Activated B cell treated with CpG ODN at 0.5 μM for 24 hours (primary cell): ENCODE measurements at places on chromosomes 7 and 10.

- DNase-seq = peak; percentile 47
These were observed 21.0 kb upstream of the EPC1 start for GRCh38 chr10:32367793-32368453.

DNA sequence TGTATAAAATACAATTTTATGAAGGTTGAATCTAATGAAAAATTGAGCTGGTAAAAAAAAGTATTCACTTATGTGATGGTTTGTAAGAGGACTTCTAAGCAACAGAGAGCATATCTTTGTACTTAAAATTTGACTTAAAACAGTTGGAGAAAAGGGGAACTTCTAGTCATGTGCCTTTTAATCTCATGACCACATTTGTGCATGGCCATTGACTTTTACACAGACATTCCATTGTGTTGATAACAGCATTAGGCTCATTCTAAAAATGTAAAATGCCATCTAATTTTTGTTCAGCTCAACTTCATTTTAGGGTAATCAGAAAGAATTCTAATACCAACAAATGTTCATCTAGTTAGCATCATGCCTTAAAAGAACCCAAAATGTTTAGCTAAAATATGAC, 119.9 kb downstream of the HPSE2 start:
- no peak for DNase-seq

- DNase-seq = no peak
These were observed 40.5 kb downstream of the RCC1L start for GRCh38 chr7:75033064-75033463.

GRCh38 chr7:102933763-102934162, 21.0 kb downstream of the LRRC17 start:
- no peak for DNase-seq

DNA sequence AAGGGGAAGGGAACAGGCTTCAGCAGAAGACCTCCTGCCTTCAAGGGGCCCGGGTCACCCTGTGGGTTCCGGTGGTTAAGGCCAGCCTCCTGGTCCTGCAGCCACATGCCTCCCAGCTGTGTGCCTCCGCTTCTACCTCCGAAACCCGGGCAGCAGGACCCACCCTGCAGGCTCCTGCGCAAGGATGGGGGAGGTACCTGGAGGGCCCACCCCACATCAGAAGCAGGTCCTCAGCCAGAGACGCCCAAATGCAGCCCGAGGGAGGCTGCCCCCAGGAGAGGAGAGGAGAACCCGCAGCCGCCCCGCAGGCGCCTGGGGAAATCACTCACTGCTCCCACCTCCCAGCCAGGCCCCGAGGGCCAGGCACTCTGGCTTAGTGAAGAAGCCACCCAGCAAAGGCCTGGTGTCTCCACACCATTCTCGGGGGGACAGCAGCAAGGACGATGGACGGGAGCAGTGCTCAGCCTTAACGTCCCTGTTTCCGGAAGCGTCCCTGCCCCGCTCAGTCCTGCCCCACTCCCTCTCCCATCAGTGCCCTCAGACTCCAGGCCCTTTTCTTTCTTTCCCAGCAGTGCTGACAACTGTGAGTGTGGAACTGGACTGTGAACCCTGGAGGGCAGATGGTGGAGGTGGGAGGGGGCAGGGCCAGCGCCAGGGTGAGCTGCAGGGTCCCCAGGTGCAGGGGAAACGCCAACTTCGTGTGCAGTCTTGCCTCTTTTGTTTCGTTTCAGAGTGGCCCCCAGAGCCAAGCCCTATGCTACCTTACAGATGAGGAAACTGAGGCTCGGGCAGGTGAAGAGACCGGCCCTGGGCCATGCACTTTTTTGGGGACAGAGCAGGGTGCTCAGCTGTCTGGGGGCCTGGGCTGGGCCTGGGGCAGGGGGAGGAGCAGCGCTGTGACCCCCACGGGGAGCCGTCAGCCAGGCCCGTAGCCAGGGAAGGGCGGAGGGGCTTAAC, 138.0 kb downstream of the FAM53B start:
- no peak for DNase-seq

- DNase-seq = no peak
These were observed 392.4 kb downstream of the PLXNA4 start for GRCh38 chr7:132183781-132184380.

DNA sequence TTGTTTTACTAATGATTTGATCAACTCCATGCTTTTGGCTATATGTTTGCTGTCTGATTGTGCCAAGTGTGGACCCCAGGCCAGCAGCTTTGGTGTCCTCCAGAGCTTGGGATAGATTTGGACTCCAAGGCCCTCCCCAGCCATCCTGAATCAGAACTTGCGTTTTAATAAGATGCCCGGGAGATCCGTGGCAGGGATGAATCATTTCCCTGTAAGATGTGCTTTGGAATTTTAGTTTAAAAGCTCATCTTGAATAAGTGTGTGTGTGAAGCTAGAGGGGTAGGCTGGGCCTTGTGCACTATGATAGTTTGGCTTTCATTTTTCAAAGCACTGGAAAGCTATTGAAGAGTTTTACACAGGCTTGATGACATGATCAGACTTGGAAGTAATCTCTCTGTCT, 66.2 kb upstream of the SDK1 start:
- DNase-seq = no peak

DNA sequence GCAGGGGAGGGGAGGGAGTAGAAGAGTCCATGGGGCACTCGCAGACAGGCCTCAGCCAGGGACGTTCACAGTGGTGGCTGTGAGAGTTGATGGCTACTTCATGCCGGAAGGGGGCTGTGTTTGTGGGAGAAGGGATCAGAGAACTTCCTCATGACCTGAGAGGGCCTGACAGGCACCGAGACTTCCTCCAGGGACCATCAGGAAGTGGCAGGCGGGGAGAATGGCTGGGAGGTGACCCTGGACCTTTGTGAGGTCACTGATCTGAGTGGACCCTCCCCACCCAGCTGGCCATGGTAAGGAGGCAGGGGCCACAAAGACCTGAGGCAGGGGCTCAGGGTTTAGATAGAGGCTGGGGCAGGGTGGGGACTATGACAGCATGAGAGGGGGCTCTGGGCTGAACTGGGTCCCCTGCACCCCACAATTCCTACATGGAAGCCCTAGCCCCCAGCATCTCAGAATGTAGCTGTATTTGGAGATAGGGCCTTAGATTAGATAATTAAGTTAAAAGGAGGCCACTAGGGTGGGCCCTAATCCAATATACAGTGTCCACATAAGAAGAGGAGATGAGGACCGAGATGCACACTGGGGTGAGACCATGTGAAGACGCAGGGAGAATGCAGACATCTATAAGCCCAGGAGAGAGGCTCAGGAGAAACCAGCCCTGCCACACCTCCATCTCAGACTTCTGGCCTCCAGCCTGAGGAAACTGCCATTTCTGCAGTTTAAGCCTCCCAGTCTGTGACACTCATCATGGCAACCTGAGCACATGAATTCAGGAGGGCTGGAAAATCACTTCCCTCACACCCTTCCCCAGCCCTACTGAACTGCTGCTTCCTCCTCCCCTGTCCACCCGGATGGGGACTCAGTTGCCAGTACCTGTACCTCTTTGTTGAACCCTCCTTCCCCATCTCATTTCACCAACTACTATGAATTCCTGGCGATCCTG, 273.9 kb upstream of the ZNF32 start:
- DNase-seq = no peak

GRCh38 chr10:36491926-36492325, 633.5 kb upstream of the ANKRD30A start:
- no peak for DNase-seq

- peak; percentile 36 for DNase-seq
These were observed 27.1 kb downstream of the LRRC20 start for GRCh38 chr10:70355051-70356021.

DNA sequence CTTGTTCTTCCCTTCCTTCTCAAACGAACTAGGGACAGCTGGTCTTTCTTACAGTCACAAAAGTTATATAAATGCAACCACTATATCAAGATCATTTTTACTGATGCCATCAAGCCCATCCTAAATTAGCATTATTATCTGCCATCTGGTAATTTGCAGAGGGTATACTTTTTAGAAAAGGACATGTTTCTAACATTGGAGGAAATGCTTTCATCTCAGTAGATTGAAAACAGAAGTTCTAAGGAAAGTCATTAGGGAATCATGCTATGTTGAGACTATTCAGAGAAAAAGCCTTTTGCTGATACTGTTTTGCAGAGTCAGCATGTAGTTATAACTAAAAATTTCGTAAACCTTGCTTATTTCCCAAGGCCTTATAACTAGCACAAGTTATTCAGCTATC, 146.7 kb downstream of the WNT2 start:
- DNase-seq = no peak

GRCh38 chr10:130557181-130557845, 421.1 kb downstream of the GLRX3 start:
- no peak for DNase-seq

DNA sequence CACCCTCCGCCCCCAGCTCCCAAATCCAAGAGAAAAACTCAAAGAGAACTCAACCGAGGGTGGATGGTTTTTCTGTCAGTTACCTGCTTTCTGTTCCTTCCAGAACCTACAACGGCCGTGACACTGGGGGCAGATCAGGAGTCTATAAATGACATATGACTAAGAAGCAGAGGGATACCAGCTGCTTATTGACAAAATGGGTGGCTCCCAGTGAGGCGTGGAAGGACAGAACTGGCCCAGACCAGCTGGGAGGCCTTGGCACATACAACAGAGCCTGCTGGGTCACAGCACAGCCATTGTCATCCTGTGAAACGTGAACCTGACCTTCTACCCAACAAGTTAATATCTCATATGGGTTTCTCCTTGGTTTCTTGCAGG, 84.3 kb upstream of the ADRB1 start:
- no peak for DNase-seq

DNA sequence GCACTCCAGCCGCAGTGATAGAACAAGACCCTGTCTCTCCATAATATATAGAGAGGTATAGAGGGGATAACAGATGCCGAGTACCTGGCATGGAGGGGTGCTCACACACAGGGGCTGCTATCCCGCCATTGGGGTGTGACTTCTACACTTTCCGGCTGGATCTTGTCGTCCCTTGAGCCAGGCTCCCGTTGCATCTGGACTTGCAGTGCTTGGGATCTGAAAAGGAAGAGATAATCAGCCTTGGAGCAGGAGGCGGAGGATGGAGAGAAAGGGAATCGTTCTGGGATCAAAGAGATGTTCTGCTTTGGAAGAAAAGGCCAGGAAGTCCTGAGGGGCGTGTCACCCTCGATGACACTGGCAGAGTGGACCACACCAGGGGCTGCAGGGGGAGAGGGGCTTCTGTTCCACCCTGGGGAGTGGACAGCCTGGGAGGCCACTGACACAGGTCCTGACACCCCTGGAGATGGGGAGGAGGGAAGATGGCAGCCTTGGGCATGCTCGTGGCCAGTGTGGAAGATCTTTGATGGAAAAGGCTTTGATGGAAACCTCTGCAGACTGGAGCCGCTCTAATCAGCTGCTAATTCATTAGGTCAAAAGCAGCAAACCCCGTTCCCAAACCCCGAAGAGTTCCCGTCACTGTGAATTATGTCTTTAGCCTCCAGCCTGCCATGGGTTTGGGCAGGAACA, 85.1 kb downstream of the CARD11 start:
- DNase-seq = no peak

GRCh38 chr7:4951903-4952636, 6.9 kb downstream of the MMD2 start:
- DNase-seq = no peak

DNA sequence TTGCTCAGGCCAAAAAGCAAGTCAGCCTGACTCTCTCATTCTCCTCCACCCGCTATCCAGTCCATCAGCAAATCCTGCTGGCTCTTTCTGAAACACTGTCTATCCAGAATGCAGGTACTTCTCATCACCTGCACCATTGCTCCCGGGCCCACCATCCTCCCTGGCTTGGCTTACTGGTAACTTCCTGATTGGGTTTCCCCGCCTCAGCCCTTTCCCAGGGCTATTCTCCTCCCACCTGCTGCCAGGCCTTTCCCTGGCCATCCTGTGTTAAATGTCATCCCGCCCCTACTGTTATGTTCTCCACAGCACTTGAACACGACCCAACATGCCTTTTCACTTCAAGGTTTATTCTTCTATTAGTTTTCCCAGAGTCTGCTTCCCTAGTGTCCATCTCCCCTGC, 124.0 kb downstream of the CNNM2 start:
- DNase-seq = no peak

DNA sequence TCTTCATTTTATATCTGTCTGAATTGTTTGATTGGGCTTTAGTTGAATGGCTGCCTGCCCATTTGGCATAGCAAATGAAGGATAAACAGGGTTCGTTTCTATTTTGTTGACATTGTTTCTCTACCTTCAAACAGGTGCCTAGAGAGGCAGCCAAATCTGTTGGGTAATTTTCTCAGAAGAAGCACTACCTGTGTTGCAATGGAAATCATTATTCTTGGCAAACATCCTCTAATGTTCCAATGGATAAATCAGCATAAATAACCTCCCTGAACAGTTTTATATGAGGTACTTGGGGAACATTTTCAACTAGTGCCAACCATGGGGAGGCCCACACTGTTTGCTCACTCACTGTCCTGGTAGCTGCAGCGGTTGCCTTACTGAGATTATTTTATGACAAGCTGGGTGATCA, 64.4 kb upstream of the PLPP4 start:
- DNase-seq = no peak

- DNase-seq = no peak
These were observed 108.4 kb downstream of the ZNF365 start for GRCh38 chr10:62482581-62482980.

- no peak for DNase-seq
These were observed 230.6 kb downstream of the REEP3 start for GRCh38 chr10:63751836-63752235.

- no peak for DNase-seq
These were observed 1.7 kb upstream of the CXCL12 start for GRCh38 chr10:44386546-44387052.

- DNase-seq = no peak
These were observed 90.3 kb downstream of the FAM204A start for GRCh38 chr10:118251791-118252190.

- no peak for DNase-seq
These were observed 429.3 kb downstream of the CALN1 start for GRCh38 chr7:71982851-71983250.

GRCh38 chr10:42638821-42639270, 476 bp upstream of the ZNF33B start:
- no peak for DNase-seq

GRCh38 chr7:116899308-116899707, 36.9 kb downstream of the CAPZA2 start:
- DNase-seq = no peak

DNA sequence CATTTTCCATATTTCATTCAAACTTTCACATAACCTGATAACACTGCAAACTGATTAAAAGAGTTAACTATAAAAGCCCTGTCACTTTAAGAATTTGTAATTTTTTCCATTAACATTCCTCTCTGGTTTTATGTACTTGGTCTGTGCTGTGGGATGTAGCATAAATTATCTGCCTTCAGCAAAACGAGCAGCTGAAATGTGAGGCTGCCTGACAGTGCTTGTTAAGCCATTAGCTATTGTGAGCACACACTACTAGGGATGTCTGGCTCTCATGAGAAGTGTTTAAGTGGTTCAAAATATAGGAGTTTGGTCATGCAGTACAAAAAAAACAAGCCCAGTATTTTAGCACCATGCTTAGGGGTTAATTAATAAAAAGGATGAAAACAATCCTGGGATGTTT, 63.0 kb downstream of the HOXA1 start:
- no peak for DNase-seq
